SJCRH30 (cell line): ENCODE measurements at places on chromosomes 3 and 15.

DNA sequence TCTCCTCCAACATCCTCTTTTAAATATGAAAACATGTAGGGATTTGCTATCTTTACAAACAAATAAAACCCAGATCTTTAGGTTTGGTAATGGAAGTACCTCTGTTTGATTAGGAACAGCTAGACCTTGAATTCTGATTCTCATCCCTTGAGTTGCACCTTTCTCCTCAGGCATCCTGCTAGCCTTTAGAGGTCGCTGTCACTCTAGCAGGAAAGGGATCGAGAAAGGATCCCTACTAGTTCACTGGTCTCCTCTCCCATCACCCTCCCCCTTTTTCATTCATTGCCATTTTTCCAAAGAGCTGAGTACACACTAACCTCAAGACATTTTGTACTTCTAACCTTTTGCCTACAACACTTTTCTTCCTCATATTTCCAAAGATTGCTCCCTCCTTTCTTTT, 569.8 kb downstream of the RBMS3 start:
- DNase-seq, result no peak

- DNase-seq, result no peak
Measured at GRCh38 chr3:73213896-73214295, 152.4 kb downstream of the EBLN2 start.

- DNase-seq, result no peak
Measured at GRCh38 chr3:87182023-87182422, 45.1 kb upstream of the CHMP2B start.

DNA sequence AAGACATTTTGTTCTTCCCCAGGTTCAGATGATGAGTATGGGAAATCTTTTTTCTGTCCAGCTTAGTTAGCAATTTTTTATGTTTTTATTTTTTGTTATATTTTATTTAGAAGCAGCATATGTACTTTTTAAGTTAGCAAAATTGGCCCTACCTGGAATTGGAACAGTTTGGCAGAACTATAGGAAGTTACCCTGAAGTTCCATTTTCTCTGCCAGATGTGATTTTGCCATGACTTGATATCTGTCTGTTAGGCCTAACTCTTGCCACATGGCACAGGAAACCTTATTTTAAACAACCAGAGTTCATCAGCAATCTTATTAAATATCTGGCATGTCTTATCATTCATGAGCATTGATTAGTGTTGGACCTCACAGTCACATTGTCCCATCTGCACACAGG, 67.1 kb downstream of the ADAMTSL3 start:
- no peak for DNase-seq

DNA sequence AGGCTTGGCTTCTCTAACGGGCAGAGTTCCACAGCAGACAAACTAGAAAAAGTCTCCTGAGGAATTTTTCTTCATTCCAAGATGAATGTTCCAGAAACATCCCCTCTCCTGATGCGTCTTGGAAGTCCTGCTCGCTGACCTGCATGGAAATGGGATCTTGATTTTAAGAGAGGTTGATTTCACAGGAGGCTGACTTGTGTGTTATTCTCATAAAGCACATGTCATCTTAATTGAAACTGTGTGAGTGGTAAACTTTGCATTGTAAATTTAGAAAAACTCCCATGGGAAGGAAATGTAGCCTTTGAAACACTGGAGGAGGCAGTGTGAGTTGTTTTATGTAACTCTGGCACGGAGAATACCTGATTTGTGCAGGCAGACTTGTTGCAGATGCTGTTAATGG, 337.8 kb upstream of the NR2E3 start:
- no peak for DNase-seq

GRCh38 chr15:58200739-58201138, 62.6 kb downstream of the AQP9 start:
- no peak for DNase-seq

DNA sequence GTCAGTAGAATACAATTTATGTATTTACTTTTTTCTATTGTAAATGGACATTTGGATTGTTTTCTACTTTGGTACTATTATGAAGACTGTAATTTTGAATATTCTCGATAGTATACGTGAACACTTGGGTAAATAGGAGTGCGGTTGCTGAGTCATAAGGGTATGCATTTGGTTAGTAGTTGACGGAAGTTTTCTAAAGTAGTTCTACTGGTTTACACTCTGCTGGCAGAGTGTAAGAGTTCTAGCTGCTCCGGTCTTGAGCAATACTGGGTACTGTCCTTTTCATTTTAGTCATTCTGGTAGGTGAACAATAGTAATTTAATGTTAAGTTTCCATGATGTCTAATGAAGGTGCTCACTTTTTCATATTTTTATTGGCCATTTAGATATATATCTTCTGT, 70.0 kb downstream of the MEF2A start:
- DNase-seq, result no peak

DNA sequence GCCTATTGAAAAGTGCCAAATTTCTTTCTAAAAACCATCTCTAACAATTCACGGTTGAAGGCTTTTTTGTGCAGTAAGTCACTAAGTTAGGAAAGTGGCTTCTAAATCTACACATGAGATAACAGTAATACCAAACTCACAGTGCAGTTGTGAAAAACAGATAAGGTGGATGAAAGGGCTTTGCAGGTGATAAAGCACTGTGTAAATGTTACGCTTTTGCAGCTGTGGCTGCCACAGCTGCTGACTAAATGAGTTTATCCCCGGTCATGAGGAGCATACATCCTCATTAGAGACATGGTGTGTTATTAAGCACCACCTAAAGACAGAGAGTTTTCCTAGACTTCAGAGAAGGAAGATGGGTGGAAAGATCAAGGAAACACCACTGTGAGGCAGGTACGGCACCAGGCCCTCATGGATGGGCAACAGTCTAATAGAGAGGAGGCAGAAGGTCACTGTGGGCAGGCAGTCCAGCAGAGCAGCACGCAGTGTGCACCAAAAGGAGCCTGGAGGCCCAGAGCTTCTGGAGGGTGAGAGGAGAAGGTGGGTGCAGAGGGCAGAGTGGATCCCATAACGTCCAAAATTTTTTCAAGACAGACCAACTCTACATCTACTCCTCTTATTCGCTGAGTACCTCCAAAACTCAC, 68.5 kb downstream of the FMN1 start:
- DNase-seq, result peak; percentile 83

DNA sequence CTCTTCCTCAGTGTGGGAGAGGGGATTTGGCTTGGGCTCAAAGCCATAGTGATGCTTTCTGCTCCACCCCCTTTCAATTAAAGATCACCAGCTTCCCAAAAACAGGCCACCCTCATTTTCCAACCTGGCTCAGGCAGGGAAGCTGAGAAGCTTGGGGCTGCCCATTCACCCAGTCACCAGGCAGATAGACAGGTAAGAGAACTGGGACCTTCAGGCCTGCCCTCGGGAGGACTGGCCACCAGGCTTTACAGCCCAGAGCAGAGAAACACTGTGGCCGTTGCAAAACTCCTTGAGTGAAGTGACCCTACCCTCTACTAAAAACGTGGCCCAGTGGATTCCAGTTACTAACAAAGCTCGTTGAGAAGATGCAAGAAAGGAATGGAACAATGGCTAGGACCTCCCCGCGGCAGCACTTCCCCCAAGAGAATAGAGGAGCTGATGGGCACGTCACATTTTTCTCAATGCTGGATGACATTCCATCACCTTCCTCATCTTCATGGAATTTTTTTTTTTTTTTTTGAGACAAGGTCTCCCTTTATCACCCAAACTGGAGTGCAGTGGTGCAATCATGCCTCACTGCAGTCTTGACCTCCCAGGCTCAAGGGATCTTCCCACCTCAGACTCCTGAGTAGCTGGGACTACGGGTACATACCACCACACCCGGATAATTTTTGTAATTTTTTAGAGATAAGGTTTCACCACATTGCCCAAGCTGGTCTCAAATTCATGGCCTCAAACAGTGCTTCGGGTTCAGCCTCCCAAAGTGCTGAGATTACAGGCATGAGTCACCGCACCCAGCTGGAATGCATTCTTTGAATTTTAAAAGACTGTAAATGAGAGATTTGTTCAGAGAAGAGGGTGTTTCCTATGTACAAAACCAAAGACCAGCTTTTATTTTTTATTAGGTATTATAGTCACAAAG, 37.9 kb downstream of the LIPC start:
- DNase-seq, result peak; percentile 91

DNA sequence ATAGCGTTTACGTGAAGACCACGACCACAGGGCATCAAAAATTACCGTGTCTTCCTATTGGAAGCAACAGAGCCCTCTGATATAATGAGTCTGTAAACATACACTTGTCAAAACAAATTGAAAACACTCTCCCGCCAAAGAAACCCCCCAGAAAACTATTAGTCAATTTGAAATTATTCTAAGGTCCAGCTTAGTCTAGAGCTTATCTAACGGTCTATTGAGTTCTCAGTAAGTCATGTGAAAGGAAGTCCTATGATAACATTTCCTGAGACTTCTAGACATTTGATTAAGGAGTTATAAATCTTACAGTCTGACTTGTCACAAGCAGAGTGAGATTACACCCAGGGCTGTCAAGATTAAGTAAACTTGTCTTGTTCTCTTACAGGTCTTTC, 356.3 kb downstream of the FOXP1 start:
- DNase-seq, result no peak

GRCh38 chr3:51390246-51391074, 625 bp upstream of the RBM15B start:
- no peak for DNase-seq

DNA sequence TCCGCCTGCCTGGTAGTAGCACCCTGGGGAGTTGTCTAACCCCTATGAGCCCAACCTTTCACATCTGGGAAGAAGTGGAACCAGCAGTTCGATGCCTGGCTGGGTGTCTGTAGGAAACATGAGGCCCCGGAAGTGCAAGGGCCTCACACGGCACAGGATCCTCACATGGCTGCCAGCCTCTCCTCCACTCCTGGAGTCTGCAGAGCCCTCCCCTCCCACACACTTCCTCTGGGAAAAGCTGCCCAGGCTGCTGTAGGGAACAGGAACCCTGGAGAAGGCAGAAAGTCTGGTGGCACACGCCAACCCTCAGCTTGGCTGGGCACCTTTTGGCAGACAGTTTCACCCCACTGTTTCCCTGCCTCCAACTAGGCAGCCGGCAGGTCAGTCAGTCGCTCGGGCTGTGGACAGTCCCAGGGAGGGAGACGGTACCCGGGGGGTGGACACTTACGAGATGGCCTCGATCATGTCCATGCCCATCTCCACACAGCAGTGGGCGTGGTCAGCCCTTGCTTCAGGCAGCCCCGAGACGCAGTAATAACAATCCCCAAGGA, 118.4 kb downstream of the ADCY5 start:
- no peak for DNase-seq

DNA sequence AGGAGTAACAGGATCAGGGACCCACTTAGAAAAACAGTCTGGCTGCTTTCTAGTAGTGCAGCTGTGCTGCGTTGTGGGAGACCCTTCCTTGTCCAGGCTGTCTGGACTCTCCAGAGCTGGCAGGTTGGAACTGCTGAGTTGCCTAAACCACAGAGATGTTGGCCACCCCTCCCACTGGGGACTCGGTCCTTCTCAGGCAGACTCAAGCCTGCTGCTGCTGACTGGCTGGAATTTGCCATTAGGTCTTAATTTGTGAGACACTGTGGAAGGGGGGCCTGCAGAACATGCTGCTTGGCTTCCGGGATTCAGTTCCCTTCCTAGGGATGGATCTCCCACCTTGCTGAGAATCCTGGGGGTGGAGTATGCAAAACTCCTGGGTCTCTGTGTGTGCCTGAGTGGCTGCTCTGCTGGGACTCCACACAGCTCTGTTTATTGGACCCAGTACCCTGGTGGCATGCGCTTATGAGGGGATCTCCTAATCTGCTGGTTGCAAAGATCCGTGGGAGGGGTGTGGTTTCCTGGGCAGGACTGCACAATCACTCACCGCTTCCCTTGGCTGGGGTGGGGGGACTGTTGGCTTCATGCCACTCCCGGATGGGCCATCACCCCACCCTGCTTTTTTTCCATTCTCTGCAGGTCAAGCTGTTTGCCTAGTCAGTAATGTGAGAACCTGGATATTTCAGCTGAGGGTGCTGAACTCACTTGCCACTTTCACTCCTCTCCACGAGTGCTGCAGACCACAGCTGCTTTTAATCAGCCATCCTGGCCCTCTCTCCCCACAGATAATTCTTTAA, 150.5 kb downstream of the CFAP20DC start:
- DNase-seq, result peak; percentile 6

DNA sequence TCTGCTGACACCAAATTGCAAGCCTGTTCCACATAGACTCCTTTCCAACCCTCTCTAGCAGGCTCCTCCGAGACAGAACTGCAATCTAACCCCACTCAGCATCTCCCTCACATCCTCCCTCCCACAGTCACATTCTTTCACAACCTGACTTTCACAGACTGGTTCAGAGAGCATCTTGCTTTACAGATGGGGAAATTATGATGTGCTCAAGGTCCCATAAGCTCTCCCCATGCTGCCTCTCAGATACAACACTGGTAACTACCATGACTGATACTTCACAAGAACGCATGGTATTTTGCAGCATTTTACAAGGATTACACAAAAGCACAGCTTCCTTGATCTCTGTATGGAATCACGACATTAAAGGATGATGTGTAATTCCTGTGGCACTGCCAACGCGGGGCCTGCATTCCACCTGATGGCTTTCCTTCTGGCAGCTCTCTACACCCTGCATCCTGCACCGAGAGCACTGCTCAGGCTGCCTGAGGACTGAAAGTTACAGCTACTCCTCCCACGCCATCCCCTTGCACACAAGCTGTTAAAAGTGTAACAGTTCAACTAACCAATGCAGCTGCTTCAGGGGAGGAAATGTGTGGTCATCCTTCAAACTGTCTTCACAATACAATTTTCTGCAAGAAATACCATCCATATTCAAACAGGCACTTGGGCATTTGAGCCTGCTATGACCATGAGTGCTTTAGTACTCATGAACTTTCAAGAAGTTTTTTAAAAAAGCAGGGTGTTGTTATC, 27.6 kb downstream of the TBC1D2B start:
- no peak for DNase-seq

DNA sequence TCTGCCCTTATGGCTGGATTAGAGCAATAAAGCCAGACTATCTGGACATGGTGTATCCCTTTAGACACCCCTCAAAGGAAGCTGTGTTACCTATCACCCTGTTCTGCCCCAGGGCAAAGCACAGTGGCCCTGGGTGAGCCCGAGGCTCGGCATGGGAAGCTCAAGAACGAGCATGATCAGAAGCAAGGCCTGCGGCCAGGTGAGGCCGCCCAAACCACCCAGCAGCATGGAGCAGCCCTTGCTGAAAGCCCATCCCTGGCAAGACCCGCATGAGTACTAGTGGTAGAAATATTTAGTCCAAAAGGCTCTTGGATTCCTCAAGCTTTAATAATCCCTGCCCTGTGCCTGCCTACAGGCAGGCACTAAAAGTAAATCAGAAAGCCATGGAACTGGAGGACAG, 261.1 kb downstream of the MEX3B start:
- DNase-seq, result no peak

DNA sequence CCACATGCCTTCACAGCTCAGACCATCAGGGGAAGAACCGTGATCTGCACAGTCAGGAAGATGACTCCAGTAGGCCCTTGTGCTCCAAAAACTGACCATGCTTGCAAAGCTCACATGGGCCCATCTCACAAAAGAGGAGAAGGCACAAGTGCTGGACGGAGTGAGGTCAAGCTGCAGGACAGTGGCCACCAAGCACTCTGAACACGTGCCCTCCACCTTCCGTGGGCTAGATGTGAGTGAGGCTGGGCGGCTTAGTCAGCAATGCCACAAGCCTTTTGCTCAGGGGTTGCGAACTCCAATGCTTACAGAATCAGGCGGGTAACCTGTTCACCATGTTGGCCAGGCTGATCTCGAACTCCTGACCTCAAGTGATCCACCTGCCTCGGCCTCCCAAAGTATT, 70.9 kb downstream of the SCN5A start:
- no peak for DNase-seq
